ENCODE measurements at places on chromosomes 11 and 22.

DNA sequence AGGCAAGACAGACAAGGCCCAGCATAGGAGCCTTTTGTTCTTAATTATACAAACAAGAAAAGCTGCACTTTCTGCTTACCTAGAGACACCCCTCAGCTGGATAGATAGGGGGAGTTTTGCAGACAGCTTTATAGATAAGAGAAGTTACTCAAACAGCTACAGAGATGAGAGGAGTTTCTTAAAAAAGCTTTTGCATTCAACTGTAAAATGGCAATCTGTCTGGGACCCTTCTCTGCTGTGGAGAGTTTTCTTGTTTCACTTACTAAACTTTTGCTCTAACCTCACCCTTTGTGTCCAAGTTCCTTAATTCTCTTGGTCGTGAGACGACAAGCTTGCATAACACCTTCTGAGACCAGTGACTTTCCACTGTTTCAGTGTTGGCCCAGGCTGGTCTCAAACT lies 103.8 kb upstream of the CHORDC1 start:
- DNase-seq, result no peak

DNA sequence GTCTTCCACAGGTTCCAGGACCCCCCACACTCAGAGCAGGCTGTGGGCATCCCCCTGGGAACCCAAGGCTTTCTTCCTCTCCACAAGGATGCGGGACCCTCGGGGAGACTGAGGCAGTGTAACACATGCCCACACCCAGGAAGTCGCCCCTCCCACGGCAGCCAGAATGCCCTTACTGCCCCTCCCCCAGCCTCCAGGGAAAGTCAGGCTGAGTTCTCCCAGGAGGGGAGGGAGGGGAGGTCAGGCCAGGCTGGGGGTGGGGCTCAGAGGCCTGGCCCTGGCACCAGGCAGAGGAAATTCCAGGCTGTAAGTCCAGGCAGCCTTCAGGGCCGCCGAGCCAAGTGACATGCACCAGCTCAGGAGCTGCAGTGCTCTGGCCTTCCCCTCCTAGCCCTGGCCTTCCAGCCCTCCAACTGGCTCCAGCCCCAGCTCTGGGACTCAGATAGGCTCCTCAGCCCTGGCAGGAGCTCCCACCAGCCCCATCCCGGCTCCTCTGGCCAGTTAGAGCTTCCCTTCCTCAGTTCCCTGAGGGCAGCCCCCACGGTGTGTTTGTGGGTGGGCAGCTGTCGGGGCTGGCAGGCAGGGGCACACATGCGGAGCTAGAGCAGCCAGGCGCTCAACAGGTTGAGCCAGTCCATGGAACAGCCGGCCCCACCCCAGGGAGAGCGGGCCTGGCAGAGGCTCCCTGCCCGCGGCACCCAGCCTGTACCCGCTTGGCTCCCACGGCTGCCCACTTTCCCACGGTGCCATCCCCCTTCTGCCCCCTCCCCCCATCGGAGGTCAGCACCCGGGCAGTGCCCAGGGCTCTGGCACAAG lies 3.6 kb downstream of the BCL9L start:
- no peak for DNase-seq

DNA sequence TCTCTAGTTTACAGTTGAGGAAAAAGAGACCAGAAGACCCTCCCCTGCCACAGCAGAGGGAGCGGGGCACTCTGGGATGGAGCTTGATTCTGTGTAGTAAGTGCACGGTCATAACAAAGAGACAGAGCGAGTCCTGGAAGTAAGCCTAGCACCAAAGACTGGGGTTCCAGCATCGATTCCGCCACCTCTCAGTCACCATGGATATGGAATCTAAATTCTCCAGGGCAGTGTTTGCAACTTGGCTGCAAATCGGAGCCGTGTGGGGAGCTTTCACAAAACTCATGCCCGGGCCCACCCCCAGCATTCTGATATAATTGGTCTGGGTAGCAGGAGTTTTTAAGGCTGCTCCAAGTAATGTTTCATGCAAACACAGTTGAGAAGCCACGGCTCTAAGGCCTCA lies 129.5 kb upstream of the OPCML start:
- no peak for DNase-seq

DNA sequence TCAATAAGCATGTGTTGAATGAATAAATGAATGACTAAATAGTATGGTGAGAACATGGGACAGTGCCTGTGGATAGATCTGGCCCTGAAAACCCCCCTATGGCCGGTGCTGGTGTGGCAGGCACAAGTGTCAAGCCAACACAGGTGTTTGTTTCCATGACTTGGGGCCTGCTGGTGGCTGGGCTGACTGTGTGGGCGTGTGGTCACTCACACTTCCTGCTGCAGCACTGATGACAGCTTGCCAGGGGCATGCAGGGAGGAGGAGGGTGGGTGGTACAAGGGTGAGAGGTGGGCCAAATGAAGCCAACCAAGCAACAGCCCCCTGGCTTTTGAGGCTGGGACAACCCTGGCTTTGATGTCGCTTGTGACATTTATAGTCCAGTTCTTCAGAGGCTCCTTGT lies 30.3 kb upstream of the ABCC8 start:
- DNase-seq, result no peak

GRCh38 chr11:83158965-83159901 lies 2.3 kb downstream of the PCF11 start:
- no peak for DNase-seq

DNA sequence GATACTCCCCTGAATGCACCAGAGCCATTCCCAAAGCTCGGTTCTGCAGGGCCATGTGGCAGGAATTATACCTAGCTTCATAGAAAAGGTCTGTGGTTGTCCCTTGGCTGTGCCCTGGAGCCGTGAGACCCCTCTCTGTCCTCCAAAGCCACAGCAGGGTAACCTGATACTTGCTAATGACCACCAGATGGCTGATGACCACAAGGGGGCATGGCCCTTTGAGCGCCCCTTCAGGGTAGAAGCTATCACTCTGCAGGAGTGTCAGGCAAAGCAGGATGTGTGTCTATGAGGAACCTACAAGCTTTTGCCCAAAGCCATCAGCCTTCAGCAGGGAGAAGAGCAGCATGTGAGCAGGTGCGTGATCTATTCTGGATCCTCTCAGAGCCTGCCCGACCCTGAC lies 95.3 kb downstream of the NTM start:
- DNase-seq, result no peak
